NCI-H1048 (cell line): ENCODE measurements at places on chromosomes 16 and 17.

DNA sequence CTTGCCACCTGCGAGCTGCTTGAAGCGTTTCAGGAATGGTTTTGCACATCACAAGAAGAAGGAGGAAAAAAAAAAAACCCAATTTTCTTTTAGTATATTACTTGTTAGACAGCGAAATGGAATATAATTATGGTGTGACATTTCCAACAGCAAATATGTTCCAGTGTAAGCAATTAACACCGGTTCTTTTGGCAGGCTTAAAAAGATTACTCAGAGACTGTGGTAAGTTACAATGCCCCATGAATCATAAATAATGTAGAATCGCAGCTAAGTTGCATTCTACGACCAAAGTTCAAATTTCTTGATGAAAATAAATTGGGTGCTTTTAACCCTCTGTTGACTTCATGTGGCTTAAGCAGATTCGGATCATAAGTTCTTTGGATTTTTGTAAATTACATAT, 245.2 kb downstream of the XYLT1 start:
- no peak for DNase-seq

DNA sequence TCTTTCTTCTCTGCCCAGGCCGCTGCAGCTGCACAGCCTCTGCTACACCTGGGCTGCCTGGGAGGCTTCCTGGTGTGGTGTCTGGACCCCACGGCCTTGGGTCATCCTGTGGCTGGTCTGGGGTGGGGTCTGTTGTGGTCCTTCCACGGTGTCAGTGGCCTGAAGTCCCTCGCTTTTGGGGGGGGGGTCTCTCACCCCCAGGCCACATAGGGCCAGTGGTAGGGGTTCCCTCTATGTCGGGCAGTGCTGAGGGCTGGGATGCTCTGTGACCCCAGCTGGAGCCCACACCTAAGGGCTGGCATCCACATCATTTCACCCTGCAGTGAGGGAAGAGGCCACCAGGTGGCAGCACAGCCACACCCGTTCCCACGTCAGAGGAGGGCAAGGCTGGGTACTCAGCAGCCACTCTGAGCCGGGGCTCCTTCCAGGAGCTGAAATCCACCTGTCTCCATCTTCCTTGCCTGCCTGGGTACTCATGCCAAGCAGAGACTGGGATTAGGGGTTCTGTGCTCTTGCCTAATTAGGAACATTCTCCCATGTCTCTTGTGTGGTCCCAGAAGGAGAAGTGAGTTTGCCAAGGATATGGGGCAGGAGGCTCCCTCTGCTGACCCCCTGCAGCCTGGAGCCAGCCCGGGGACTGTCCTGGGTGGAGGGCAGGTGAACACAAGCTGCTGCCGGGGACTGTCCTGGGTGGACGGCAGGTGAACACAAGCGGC, 13.0 kb downstream of the ENGASE start:
- no peak for DNase-seq

- no peak for DNase-seq
Observed at GRCh38 chr17:72462814-72463213, 342.0 kb downstream of the SOX9 start.

GRCh38 chr17:56785405-56785804, 48.3 kb downstream of the C17orf67 start:
- no peak for DNase-seq
